Fibroblast of skin of right quadriceps (primary cell): ENCODE measurements at places on chromosomes 1 and 21.

DNA sequence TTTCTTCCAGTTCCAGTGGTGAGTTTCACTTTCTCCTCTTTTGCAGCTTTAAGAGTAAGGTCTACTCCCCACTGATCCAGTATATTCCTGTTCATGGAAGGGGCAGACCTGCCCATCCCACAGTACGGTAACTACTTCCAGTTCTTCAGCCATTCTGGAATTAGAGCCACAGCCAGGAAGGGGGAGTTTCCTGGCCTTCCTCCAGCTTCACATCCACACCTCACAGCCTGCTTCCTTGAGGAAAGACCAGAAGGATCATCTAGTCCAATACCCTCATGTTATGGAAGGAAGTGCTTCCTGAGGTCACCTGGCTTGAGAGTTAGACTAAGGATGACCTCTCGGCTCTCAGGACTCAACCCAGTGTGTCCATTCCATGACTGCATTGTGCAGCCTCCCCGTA, 597.8 kb downstream of the KIF26B start:
- peak; percentile 35 for DNase-seq

GRCh38 chr21:36135391-36136102, 668 bp downstream of the CBR3 start:
- DNase-seq: peak; percentile 84

DNA sequence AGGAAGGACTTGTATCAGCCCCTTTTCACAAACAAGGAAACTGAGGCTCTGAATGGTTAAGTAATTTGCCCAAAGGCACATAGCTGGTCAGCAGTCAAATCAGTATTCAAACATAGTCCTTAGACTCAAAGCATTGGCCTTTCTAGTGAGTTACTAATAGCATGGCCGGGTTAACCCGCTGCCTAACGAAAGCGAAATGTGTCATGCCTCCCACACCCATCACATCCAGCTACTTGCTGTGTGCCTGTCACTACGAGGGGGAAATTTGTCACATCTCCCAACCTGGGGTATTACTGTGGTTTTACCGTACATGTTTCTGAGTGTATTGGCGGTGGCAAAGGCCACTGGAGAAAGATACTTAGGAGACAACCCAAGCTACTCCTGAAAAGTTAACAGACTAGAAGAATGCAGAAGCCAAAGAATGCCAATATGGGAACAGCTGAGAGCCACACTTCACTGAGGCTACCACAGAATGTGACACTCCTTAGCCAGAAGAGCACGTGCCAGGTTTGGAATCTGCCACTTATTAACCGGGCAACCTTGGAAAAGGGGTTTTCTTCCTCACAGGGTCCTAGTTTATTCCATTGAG, 363.5 kb downstream of the KCNH1 start:
- no peak for DNase-seq

DNA sequence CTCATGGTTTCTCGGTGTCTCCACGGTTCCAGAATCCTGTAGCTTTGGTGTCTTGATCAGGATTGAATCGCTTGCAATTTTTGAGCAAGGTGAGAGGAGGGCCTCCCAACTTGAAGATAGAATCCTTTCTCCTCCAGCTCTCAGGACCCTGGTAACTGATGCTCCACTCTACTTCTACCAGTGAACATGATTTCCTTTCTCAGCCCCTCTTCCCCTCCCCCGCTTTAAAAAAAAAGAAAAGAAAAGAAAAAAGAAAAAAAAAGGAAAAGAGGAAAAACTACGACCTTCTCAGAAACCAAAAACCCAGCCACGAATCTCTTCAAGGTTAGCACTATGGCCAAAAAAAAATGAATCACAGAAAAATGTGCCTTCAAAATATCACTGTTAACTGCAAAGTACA, 1.2 kb downstream of the ARHGEF11 start:
- DNase-seq: no peak

DNA sequence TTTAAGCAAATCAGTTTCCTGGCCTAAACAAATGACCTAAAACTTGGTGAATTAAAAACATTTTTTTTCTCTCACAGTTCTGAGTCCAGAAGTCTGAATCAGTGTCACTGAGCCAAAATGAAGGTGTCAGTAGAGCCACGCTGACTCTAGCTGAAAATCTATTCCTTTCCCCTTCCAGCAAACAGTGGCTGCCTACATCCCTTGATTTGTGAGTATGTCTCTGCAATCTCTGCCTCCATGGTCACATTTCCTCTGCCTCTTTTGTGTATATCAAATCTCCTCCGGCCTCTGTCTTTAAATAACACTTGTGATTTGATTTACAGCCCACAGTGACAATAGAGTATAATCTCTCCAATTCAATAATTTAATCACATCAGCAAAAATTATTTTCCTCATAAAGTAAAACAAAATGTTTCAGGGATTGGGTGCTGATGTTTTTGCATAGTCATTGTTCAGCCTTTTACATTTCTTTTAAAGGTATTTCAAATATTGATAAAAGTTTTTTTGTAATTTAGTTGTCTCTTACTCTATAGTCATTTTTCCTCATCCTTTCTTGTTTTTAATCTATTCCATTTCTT, 1715.4 kb downstream of the BRINP3 start:
- DNase-seq: no peak

DNA sequence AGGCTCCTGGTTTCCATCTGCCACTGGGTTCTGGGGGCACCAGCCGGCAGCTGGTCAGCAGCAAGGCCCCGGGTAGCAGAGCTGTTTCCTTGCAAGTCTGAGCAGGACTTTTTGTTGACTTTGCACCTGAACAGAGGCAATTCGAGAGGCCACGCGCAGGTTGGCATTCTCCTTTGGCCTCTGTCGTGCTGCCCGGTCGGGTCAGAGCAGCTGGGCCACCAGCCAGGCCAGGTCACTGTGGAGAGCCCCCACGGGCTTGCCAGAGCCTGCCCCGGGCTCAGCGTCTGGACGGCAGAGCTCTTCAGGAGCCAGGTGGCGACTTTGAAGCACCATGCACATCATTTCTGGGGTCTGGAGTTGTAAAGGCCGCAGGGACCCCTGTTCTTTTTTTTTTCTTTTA, 28.4 kb upstream of the TMEM52 start:
- no peak for DNase-seq

GRCh38 chr1:56414728-56415224, 164.6 kb downstream of the PLPP3 start:
- DNase-seq: no peak

- DNase-seq: no peak
Measured at GRCh38 chr1:45334308-45335245, 5.4 kb upstream of the TOE1 start.

DNA sequence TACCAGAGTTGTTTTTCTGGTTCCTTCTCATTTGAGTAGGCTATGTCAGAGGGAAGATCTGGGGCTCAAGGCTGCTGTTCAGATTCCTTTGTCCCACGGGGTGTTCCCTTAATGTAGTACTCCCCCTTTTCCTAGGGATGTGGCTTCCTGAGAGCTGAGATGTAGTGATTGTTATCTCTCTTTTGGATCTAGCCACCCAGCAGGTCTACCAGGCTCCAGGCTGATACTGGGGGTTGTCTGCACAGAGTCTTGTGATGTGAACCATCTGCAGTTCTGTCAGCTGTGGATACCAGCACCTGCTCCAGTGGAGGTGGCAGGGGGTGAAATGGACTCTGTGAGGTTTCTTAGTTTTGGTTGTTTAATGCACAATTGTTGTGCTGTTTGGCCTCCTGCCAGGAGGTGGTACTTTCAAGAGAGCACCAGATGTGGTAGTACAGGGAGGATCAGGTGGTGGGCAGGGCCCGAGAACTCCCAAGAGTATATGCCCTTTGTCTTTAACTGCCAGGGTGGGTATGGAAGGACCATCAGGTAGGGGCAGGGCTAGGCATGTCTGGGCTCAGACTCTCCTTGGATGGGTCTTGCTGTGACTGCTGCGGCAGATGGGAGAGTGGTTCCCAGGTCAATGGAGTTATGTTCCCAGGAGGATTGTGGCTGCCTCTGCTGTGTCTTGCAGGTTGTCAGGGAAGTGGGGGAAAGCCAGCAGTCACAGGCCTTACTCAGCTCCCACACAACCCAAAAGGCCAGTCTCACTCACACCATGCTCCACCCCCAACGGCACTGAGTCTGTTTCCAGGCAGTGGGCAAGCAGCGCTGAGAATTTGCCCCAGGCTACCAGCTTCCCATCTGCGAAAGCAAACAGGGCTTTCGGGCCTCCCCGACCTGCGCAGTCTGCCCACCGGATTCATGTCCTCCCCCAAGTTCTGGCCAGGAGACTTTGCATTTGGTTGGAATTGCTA, 64.2 kb downstream of the SERINC2 start:
- no peak for DNase-seq

- DNase-seq: no peak
Measured at GRCh38 chr21:34330055-34330454, 33.8 kb upstream of the KCNE2 start.

DNA sequence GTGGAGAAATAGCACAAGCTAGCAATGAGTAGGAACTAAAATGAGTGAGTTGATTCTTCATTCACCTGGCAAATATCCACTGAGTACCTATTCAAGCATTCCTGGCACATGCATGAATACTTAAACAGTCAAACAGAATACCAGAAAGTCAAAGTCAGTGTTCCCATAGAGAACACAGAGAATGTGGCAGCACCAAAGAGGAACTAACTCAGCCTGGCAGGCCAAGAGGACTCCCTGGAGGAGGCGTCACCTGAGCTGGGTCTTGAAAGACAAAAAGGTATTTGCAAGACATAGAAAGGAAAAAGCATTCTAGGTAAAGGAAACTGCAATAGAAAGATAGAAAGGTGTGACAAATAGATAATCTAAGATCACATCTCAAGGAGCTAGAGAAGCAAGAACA, 49.7 kb downstream of the DMRTA2 start:
- DNase-seq: no peak

DNA sequence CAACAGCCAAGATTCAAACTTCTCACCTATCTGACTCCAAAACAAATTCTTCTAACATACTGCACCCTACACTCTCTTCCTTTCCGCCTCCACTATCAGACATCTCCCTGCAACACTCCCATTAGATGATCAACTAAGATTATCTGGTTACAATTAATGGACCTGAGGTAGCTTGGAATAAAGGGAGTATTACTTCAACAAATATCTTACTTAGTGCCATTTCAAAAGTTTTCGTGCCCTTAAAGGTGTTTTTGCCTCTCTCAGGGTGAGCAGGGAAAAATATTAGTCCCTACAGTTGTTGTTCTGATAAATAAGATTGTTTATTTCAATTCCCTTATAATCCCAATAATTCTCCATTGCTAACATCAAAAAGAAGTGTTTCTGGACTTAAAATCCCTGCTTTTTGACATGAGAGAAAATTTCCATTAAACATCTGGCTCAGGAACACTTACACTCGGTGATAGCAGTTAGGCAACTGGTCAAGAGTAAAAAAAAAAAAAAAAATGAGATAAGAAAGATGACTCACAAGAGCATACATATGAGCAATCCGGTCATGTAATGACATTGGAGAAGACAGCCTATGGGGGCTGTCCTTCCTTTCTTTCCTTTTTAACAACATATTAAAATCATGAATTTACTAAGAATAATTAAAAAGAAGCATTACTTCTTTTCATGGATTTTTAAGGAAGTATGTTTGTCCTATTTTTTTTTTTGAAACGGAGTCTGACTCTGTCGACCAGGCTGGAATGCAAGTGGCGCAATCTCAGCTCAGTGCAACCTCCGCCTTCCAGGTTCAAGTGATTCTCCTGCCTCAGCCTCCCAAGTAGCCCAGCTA, 7.6 kb downstream of the RSBN1 start:
- peak; percentile 55 for DNase-seq

- no peak for DNase-seq
Measured at GRCh38 chr1:92854101-92854785, 22.4 kb downstream of the RPL5 start.

GRCh38 chr1:182113879-182114626, 52.5 kb upstream of the ZNF648 start:
- no peak for DNase-seq

GRCh38 chr1:65174585-65174984, 26.6 kb downstream of the AK4 start:
- peak; percentile 95 for DNase-seq

GRCh38 chr1:173002891-173003838, 47.6 kb downstream of the TNFSF18 start:
- DNase-seq: peak; percentile 69

DNA sequence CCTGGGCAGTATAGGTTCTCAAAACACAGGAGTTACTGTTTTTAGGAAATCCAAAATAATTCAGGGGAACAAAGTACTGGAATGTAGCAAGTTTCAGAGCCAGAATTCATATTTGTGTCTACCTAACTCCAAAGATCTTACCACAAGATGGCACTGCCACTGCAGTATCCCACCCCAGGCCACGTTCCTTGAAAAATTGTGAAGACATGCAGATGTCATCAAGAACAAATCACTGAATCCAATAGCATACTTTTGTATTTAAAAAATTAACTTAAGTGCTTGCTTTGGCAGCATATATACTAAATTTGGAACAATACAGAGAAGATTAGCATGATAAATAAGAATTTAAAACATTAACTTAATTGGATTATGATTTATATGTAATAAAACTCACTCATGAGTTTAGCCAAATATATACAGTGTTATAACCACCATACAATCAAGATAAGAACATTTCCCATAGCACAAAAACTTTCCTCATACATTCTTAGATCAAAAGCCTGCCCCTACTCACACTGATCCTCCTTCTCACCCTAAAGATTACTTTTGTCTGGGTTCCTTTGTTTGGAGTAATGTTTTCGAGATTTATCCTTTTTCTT, 209.9 kb downstream of the FAF1 start:
- DNase-seq: peak; percentile 33

DNA sequence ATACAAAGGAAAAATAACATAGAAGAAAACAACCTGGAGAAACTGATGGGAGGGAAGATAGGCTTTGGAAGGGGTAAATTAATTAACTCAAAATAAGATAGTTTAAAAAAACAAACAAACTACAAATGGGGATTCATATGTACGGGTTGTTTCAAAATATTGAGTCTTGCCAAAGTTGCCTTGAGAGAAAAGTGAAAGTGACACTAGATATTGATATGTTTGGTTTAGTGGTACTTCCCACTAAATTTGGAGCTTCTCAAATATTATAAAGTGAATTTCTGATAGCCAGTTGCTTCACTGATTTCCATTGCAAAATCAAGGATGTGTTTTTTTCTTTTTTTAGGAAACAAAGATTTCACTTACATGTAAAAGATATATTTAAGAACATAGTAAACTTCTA, 149.5 kb upstream of the RUNX1 start:
- DNase-seq: no peak

DNA sequence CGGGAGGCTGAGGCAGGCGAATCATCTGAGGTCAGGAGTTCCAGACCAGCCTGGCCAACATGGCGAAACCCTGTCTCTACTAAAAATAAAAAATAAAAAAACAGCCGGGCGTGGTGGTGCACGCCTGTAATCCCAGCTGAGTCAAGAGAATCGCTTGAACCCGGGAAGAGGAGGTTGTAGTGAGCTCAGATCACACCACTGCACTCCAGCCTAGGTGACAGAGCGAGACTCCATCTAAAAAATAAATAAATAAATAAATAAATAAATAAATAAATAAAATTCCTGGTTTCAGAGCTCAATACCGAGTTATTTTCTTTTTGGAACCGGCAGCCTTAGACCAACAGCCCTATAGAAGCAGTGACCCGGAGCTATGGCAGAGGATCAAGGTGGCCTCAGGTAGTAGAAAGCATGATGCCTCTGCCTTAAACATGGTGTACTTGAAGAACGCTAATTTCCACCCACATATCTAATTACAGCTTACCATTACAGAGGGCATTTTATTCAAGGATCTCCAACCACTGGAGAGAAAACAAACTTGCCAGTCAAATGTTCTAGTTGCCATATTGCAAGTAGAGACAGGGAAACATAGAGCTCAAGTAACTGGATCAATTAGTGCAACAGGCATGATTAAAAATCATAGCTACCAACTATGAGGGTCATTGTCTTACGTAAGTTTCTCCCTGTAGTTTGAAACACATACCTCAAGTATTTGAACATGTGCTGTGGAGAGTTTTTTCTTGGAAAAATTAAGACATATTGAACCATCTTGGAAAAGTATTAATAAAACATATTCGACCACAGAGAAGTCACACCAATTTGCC, 2.0 kb upstream of the ENAH start:
- DNase-seq: no peak
